ENCODE measurements at places on chromosomes 12 and 14.
A peak's percentile ranks its signal among the peaks of the same experiment; 100 is the strongest.

DNA sequence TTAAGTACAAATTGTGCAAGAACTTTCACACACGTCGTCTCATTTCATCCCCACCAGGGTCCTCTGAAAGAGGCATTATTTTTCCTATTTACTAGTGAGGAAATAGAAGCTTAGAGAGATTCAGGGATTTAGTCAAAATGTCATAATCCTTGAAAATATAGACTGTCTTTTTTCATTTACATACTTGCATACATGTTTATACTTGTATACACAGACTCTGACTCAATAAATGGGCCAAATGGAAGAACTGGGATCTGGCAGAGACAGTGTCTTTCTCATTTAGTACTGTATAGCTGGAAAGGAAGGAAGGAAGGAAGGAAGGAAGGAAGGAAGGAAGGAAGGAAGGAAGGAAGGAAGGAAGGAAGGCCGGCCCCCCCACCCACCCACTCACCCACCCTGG lies 357.7 kb upstream of the SOX5 start:
- no peak for DNase-seq

DNA sequence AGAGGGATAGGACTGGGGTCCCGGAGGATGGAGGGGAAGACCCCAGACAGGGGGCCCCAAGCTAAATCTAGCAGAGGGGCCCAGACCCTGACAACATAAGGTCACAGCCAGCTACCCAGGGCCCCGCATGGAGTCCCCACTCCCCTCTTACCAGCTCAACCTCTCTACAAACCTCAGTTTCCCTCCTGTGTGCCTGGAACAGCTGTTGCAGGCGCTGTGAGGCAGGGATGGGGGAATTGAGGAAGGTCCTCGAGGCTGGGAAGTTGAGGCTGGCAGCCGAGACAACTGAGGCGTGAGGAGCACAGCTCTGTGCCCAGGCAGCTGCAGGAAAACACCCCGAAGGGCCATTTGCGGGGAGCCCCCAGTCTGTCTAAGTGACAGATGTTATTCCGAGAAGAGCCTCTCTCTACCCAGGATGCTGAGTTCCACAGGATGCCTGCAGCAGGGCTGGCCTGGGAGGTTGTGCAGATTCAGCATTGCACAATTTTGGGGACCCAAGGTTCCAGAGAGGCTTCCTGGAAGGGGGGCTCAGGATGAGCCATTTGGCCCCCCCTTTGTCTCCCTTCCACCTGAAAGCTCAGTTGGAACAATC lies 42.7 kb upstream of the NCOR2 start:
- no peak for DNase-seq

- DNase-seq, result no peak
Observed at GRCh38 chr14:74147571-74147970, 62.8 kb downstream of the LIN52 start.

GRCh38 chr14:32762886-32763285 lies 175.8 kb upstream of the NPAS3 start:
- DNase-seq, result no peak

DNA sequence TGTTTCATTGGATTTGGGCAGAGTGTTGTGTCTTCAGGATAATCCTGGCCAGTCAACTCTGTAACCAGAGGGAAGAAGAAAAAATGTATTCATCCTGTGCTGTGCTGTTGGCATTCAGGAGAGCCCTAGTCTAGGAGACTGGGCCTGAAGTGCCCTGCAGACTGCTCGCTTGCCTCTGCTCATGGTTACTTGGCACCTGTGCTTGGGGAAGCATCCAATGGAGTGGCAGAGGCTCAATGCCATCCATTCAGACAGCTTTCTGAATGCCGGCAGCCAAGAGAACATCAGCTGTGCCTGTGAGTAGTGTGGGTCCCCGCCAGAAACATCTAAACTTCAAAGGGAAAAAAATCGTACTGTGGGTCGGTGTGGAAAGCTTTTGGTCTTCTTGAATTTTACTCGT lies 124.2 kb downstream of the SRGAP1 start:
- no peak for DNase-seq

- no peak for DNase-seq
Observed at GRCh38 chr12:1507308-1507707, 87.1 kb downstream of the FBXL14 start.

- no peak for DNase-seq
Observed at GRCh38 chr12:106369624-106370346, 12.2 kb downstream of the POLR3B start.

DNA sequence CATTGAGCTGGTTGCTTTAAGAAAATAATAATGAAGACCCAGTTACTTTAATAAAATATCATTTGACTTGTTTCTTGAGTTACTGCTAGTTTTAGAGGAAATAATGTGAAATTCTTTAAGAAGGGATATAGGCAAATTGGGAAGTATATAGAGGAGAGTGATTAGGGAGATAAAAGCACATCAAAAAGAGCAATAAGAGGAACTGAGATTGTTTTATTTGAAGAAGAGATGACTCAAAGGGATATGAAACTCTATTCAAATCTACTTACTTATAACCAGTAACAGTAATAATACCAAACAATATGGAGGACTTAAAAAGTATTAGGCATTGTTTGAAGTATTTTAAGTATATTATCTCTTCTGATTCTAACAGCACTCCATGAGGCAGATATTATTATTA lies 37.1 kb downstream of the LRRK2 start:
- DNase-seq, result no peak

- DNase-seq, result peak; percentile 32
Observed at GRCh38 chr14:64764641-64765520, 60.7 kb downstream of the PLEKHG3 start.

- DNase-seq, result no peak
Observed at GRCh38 chr14:28373721-28374120, 392.9 kb upstream of the FOXG1 start.

DNA sequence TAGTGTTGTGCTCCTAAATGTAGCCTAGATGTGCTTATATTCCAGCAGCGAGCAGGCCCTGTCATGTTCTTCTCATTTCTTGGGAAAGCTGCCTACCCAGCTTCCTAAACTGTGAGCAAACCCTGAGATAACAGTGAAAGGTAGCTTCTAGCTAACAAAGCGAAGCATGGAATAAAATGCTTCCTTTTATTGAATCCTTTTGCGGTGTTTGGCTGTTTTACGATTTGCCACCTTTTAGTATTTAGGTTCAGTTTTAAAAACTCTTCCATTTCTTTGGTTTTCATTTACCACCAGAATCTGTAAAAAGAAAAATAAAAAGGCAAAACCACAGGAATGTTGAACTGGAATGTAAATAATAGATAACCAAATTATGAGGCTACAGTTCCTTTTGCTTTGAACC lies 5.0 kb upstream of the PKP2 start:
- DNase-seq, result no peak

DNA sequence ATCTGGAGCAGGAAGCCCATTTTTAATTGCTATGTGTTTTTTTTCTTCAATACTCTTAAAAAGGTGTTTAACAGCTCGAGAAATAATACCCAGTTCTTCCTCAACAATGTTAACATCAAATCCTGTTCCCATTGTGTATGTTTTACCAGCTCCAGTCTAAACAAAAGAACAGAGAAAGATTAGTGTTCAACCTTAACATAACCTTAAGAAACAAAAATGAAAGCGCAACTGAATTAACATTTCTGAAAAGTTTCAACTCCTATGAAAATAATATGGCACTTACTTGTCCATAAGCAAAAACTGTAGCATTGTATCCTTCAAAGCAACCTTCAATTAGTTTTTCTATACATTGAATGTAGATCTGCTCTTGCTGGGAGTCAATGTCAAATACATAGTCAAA lies 73.2 kb downstream of the KIF21A start:
- DNase-seq, result no peak

DNA sequence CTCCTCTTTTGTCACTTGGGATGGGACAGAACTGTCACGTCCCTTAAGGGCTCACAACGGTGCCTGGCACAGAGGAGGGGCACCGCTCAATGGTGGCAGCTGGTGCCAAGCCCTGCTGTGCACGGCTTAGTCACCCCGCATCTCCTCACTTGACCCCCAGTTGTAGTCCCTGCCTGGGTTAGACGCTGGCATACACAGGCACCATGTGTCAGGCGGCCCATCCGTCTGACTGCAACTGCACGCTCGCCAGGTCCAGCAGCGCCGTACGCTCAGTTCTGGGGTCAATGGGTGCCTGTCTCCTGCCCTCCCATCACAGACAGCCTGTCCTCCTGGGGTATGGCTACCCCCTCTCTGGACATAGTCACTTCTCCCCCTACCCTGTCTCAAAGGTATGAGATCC lies 1.6 kb upstream of the PACS2 start:
- no peak for DNase-seq

GRCh38 chr12:12717586-12718380 lies 615 bp downstream of the CDKN1B start:
- no peak for DNase-seq

DNA sequence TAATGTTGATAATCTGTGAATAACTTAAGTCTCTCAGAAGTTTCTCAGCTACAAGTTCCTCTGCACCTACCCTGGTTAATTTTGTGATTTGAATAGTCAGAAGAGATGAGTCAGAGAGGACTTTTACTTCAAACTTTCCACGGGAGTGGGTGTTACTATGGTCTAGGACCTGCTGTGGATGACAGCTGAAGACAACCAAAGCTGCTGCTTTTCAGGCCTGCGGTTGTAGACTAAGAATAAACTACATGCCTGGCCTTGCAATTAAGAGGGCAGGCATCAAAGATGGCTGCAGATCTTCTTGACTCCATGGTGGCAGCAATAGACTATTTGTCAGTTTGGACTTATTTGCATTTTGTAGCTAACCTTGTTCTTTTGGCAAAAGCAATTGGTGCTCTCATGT lies 227.1 kb upstream of the KRR1 start:
- no peak for DNase-seq

DNA sequence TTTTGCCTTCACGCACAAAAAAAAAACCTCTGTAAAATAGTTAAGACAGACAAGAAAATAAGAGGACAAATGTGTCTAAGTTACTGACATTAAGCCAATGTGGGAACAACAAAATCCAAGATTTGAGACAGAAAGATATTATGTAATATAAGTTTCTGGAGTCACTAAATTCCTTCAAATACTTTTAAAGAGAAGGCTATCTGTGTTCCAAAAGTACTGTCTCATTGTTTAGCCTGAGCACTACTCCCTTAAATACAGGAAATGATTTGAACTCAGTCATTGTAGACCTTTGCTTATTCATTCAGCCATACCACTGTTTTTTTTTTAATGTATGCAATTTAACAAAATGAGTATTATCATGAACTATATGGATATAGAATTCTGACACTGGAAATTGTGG lies 82.7 kb upstream of the KITLG start:
- no peak for DNase-seq

GRCh38 chr12:2068653-2069052 lies 15.9 kb downstream of the CACNA1C start:
- DNase-seq, result no peak

DNA sequence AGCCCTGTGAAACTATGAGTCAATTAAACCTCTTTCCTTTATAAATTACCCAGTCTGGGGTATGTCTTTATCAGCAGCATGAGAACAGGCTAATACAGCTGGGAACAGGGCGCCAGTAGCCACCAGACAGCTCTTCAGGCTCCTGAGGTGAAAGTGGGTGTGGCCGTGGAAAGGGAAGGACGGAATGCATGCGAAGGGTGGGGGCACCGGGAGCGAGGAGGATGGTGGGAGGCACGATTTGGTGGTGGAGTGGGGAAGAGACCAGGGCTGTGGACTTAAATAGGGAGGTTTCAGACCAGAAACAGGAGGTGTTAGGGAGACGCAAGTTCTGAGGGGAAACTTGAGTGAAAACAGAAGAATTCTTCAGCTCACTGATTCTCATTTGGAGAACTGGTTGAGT lies 44.1 kb upstream of the CHST11 start:
- no peak for DNase-seq

GRCh38 chr14:90714811-90715210 lies 101.4 kb downstream of the TTC7B start:
- no peak for DNase-seq

DNA sequence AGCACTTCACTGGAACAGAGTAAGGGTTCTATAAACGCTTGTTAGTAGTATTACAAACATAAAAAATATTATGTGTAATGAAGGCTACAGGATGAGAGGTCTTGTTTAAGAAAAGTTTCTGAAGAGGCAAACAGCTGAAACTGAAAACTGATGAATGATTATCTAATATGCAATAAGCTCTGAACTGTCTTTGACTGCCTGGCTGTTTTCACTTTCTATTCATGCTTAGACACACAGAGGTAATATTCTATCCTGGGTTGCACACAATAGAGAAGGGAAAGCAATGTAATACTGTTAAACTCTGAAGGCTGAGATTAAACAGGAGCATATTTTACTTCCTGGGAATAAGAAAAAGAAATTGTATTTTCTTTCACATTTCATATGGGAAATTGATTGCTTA lies 251.3 kb downstream of the ALX1 start:
- no peak for DNase-seq

DNA sequence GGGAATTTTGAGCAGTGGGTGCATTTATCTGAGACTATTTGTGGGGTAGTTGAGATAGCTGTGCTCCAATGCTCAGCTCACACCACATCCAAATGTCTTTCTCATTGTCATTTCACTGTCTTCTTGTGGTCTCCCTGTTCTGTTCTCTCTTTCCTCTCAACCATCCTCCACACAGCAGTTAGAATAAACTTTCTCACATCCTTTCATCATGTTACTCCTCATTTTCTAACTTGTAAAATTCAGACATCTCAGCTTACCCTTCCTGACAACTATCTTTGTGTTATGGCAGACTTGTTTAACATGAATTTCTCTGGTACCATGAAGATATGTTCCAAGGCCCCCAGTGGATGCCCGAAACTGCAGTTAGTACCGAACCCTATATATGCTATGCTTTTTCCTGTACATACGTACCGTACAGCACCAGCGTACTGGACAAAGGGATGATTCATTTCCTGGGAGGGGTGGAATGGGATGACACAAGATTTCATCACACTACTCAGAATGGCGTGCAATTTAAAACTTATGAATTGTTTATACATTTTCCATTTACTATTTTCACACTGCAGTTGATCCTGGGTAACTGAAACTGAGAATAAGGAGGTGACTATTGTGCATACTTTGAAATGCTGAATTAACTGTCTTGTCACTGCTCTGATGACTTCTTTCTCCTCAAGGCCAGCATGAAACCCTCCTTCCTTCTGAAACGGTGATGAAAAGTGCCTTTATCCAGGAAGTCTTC lies 177.1 kb upstream of the SLC38A2 start:
- no peak for DNase-seq

DNA sequence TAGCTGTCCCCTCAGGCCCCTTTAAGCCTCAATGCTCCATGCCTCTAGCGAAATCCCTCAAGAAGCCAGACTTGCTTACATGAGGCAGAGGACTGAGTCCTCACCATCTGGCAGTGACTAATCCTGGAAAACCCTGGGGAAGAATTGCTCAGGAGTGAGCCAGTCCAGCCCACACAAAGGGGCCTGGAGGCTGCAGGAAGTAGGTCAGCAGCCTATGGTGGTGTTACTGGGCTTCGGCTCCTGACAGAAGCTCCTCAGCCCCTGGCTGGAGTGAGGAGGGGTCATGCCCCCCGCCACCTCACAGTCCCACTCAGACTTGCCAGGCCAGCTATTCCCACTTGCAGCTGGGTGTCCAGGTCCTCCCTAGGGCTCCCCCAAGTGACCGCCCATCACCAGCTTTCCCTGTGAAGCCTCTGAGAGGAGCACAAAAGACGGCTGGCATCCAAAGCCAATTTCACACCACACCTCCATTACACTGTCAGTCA lies 250.5 kb downstream of the DPF3 start:
- no peak for DNase-seq

GRCh38 chr12:106918746-106919145 lies 37.0 kb upstream of the TMEM263 start:
- no peak for DNase-seq

Measured in stimulated activated CD4-positive, alpha-beta T cell treated with anti-CD3 and anti-CD28 coated beads, Interleukin-1b, Interleukin-23, amount 100 ng/mL, for 1 hour (primary cell).